NB4 (cell line): ENCODE measurements at places on chromosomes 13 and 19.

DNA sequence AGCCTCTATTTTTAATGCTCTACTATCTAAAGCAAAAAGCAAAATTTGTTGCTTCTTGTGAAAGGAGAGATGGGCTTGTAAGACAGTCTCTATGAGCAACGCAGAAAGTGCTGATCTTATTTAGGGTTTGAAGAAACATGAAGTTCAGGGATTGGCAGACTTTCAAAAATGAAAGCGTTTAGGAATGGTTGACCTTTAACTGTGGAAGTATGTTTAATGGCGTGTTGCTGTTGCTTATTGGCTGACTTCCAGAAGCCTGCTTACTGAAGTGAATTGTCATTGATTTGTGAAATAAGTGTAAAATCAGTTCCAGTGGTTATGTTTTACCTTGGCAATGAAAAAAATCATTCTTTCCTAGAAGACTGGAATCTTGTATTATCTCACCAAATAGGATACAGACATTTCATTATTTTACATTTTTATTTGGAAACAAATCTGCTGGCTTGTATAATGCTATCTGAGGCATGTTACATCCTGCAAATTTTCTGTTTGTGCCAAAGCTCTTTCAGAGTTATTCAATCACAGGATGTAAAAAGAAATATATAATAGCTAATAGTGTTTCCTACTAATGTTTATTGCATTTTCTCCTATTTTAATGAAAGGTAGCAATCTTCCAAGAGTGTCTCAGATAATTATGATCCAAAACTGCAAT lies 221.3 kb upstream of the SLITRK6 start:
- no peak for DNase-seq

- DNase-seq, result no peak
Measured at GRCh38 chr19:39304185-39304513, 7.9 kb downstream of the IFNL1 start.

- DNase-seq, result no peak
Measured at GRCh38 chr13:34465423-34465922, 476.6 kb upstream of the NBEA start.

- no peak for DNase-seq
Measured at GRCh38 chr19:45917421-45918091, 3.0 kb upstream of the NANOS2 start.

GRCh38 chr13:97826421-97827012 lies 127.0 kb upstream of the IPO5 start:
- DNase-seq, result no peak

GRCh38 chr13:42614436-42615035 lies 40.6 kb downstream of the TNFSF11 start:
- no peak for DNase-seq
